ENCODE measurements at places on chromosomes 12 and 14. TPM values are rescaled to one million over a fixed set of nuclear protein-coding genes. Genes with fewer than 3 reads are reported as not detected.
A peak's percentile ranks its signal among the peaks of the same experiment; 100 is the strongest.

GRCh38 chr12:121568971-121569751, 11.7 kb downstream of the KDM2B start:
- no peaks in the 10 kb centered on the region for H3K27me3 ChIP-seq
- DNase-seq = no peak
- no peak overlapping the region for H3K4me3 ChIP-seq
- H3K27ac ChIP-seq = no peak overlapping the region
- H3K36me3 ChIP-seq = no peaks in the 10 kb centered on the region

- no peak overlapping the region for H3K4me3 ChIP-seq
- H3K4me1 ChIP-seq = peaks cover 9% of the 10 kb centered on the region
- H3K27me3 ChIP-seq = no peaks in the 10 kb centered on the region
These were observed 2.9 kb downstream of the RBM23 start for GRCh38 chr14:22915886-22916521.

GRCh38 chr12:47245623-47246022, 165.9 kb upstream of the AMIGO2 start:
- no peaks in the 10 kb centered on the region for H3K27me3 ChIP-seq
- no peak overlapping the region for H3K4me3 ChIP-seq
- H3K36me3 ChIP-seq = no peaks in the 10 kb centered on the region
- H3K27ac ChIP-seq = peak overlapping the region; percentile 52

GRCh38 chr12:45988264-45988663, 2.1 kb downstream of the SCAF11 start:
- DNase-seq = no peak
- H3K36me3 ChIP-seq = peaks cover 19% of the 10 kb centered on the region
- no peaks in the 10 kb centered on the region for H3K27me3 ChIP-seq
- H3K27ac ChIP-seq = peak overlapping the region; percentile 94

DNA sequence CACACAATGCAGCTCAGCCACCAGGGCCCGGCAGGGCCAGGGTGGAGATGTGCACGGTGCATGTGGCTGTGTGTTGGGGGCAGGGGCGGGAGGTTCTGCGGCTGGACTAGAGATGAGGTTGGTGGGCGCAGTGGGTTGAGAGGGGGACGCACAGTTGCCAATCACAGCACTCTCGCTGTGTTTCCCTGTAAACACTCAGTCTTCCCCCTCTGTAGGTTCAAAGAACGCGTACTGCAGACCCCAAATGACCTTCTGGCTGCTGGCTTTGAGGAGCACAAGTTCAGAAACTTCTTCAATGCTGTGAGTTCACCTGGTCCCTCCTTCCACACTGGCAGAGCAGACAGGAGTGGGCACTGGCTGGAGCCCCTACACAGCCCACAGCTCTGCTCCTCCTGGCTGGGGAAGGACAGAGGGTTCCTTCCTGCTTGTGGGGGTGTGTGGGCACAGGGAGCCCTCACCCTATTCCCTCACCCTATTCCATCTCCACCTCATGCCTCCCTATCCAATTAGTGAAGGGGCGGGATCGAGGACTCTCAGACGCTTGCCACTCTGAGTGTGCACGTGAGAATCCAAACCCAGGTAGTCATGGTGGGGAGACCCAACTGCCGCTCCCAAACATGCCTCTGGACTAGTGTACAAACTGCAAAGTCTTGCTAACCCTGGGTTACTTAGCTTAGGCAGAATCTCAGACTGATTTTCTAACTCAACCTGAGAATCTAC, 17.8 kb downstream of the OTUB2 start:
- DNase-seq = no peak
- H3K27ac ChIP-seq = no peak overlapping the region

GRCh38 chr12:68359674-68360073, 27.5 kb upstream of the MDM1 start:
- H3K4me1 ChIP-seq = peaks cover 9% of the 10 kb centered on the region
- no peaks in the 10 kb centered on the region for H3K27me3 ChIP-seq
- H3K4me3 ChIP-seq = no peak overlapping the region
- no peaks in the 10 kb centered on the region for H3K36me3 ChIP-seq

- no peaks in the 10 kb centered on the region for H3K36me3 ChIP-seq
- DNase-seq = no peak
- no peak overlapping the region for H3K27ac ChIP-seq
- H3K27me3 ChIP-seq = peaks cover 9% of the 10 kb centered on the region
- H3K4me3 ChIP-seq = no peak overlapping the region
These were observed 94.0 kb upstream of the RMST start for GRCh38 chr12:97368462-97369163.

- no peak overlapping the region for H3K27ac ChIP-seq
- H3K36me3 ChIP-seq = no peaks in the 10 kb centered on the region
- H3K4me1 ChIP-seq = no peaks in the 10 kb centered on the region
- no peaks in the 10 kb centered on the region for H3K27me3 ChIP-seq
- no peak overlapping the region for H3K4me3 ChIP-seq
- DNase-seq = no peak
These were observed 378.0 kb downstream of the FOXG1 start for GRCh38 chr14:29144621-29145020.

GRCh38 chr14:33900706-33901105, 50.2 kb downstream of the EGLN3 start:
- no peak for DNase-seq
- no peaks in the 10 kb centered on the region for H3K36me3 ChIP-seq
- H3K27ac ChIP-seq = no peak overlapping the region
- H3K27me3 ChIP-seq = no peaks in the 10 kb centered on the region

Gene SMIM41
- total RNA-seq = not detected

DNA sequence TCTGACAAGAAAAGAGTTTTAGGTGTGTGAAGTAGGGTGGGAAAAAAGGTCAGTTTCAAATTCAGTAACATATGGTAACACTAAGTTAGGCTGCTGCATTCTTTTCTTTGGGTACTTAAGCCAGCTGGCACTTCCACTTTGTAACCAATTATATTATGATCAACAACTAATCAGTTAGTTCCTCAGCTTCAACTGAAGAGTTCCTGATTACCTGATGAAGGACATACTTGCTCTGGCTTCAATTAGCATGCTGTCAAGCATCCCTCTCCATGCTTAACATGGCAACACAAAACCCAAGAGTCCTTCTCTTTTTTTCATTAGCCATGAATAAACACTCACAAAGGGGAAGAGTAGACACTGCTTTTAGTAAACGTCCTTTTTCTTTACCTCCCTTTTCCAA, 6.8 kb upstream of the KANSL2 start:
- DNase-seq = no peak
- peaks cover 13% of the 10 kb centered on the region for H3K36me3 ChIP-seq
- no peaks in the 10 kb centered on the region for H3K27me3 ChIP-seq
- no peak overlapping the region for H3K27ac ChIP-seq
- no peak overlapping the region for H3K4me3 ChIP-seq

DNA sequence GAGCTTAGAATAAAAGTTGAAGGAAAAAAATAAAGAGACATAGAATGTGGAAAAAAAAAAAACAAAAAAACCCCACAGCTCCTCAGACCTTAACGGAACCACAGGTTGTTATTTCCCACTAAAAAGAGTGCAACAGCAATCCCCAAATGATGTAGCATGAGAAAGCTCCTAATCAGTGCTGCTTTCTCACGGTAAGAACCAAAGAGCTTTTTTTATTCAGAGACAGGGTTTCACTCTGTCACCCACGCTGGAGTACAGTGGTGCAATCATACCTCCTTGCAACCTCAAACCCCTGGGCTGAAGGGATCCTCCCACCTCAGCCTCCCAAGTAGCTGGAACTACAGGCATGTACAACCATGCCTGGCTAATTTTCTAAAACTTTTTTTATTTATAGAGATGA, 13.3 kb downstream of the NDUFA12 start:
- peaks cover 6% of the 10 kb centered on the region for H3K36me3 ChIP-seq
- no peak overlapping the region for H3K27ac ChIP-seq
- H3K4me3 ChIP-seq = no peak overlapping the region
- H3K27me3 ChIP-seq = no peaks in the 10 kb centered on the region
- DNase-seq = no peak

DNA sequence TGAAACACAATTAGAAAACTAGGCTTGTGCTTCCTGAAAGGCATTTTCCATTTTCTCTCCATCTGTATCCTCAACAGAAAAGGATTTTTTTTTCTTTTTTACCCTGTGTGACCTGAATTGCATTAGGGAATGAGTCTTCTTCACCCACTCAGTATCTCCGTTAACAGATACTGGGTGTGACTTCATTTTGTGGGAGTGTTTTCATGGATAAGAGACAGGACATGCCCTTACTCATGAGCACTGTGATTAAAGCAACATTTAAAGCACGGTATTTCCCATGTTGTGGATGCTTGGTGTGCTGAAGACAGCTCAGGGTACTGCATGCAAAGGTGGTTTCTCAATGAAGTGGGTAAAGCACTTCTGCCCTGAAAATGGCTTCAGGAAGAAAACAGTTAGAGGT, 1397.3 kb upstream of the TMEM132C start:
- H3K36me3 ChIP-seq = no peaks in the 10 kb centered on the region
- no peak overlapping the region for H3K4me3 ChIP-seq

- no peaks in the 10 kb centered on the region for H3K36me3 ChIP-seq
- H3K27me3 ChIP-seq = no peaks in the 10 kb centered on the region
- H3K4me3 ChIP-seq = no peak overlapping the region
- no peak overlapping the region for H3K27ac ChIP-seq
- DNase-seq = no peak
These were observed 129.5 kb downstream of the DAAM1 start for GRCh38 chr14:59317798-59318505.

Gene DBX2
- total RNA-seq = not detected

Gene FSCB
- not detected for total RNA-seq

Gene HNRNPC
- total RNA-seq = 486 TPM
